ENCODE measurements at places on chromosomes 5 and 9.

- no peak for DNase-seq
Observed at GRCh38 chr5:164202338-164202737, 696.9 kb downstream of the MAT2B start.

- DNase-seq: no peak
Observed at GRCh38 chr9:105055917-105056316, 128.0 kb upstream of the ABCA1 start.

- DNase-seq: no peak
Observed at GRCh38 chr9:108786901-108787689, 68.7 kb downstream of the ACTL7B start.

GRCh38 chr9:88733651-88734421 is 198.9 kb downstream of the NXNL2 start:
- no peak for DNase-seq

GRCh38 chr9:126057121-126057825 is 269.4 kb upstream of the MVB12B start:
- DNase-seq: no peak

- DNase-seq: no peak
Observed at GRCh38 chr9:132008855-132009812, 70.5 kb downstream of the MED27 start.

- DNase-seq: no peak
Observed at GRCh38 chr9:95078939-95079338, 238.6 kb downstream of the FANCC start.

DNA sequence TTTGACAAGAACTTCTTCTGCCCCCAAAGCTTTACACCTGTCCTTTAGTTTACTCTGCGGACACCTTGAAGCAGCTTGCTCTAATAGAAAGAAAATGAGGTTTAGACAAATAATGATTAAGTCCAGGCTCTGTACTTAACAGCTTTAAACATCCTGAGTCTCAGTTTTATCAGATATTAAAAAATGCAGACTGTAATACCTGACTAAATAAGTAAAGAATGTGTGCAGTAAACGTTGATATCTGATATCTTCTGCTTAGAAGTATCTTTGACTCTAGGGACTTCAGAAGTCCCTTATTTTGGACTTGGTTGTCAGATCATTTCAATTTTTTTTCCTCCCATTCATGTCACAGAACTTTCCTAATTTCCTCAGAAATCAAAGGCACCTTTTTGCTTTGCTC is 1060.4 kb downstream of the CDH12 start:
- DNase-seq: no peak

GRCh38 chr5:1477341-1477740 is 32.1 kb upstream of the SLC6A3 start:
- no peak for DNase-seq

- no peak for DNase-seq
Observed at GRCh38 chr5:122181863-122182262, 52.5 kb downstream of the ZNF474 start.

GRCh38 chr9:107530679-107531078 is 41.1 kb upstream of the KLF4 start:
- DNase-seq: no peak

- no peak for DNase-seq
Observed at GRCh38 chr5:142970440-142971030, 200.4 kb downstream of the ARHGAP26 start.

DNA sequence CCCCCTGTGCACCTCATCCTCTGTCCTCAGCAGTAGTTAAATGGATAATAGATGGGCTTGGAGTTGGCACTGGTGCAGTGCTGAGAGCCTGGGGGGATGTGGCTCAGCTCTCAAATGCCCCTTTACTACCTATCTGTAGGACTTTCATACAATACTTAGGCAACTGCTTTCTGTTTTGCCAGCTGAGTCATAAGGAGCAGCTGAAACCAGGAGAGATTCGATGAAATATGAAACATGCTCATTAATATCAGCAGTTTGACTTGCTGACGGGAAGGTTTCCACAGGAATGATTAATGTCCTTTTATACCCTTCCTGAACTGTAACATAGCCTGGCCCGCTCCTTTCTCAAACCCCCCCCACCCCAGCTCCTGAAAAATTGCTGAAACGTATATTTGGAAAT is 142.6 kb downstream of the SAXO1 start:
- DNase-seq: no peak

- no peak for DNase-seq
Observed at GRCh38 chr9:29668732-29669131, 2095.5 kb upstream of the C9orf72 start.

- no peak for DNase-seq
Observed at GRCh38 chr9:22005021-22005701, 3.9 kb downstream of the CDKN2B start.

DNA sequence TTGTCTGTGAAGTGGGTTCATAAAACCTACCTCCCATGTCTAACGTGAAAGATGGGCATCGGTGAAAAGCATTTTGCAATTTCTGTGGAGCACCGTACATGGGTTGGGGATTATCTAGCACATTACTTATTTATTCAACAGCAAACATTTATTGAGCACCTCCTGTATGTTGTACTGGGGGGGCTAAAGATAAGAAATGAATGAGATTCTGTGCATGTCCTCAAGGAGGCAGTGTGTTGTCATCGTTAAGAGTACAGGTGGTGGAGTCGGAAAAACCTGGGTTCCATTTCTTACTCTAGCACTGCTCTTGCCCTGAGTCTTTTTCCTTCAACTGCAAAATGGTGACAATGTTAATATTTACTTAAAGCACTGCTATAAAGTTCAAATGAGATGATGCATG is 30.4 kb upstream of the DENND1A start:
- DNase-seq: no peak

GRCh38 chr9:93902780-93903655 is 52.1 kb downstream of the BARX1 start:
- no peak for DNase-seq

DNA sequence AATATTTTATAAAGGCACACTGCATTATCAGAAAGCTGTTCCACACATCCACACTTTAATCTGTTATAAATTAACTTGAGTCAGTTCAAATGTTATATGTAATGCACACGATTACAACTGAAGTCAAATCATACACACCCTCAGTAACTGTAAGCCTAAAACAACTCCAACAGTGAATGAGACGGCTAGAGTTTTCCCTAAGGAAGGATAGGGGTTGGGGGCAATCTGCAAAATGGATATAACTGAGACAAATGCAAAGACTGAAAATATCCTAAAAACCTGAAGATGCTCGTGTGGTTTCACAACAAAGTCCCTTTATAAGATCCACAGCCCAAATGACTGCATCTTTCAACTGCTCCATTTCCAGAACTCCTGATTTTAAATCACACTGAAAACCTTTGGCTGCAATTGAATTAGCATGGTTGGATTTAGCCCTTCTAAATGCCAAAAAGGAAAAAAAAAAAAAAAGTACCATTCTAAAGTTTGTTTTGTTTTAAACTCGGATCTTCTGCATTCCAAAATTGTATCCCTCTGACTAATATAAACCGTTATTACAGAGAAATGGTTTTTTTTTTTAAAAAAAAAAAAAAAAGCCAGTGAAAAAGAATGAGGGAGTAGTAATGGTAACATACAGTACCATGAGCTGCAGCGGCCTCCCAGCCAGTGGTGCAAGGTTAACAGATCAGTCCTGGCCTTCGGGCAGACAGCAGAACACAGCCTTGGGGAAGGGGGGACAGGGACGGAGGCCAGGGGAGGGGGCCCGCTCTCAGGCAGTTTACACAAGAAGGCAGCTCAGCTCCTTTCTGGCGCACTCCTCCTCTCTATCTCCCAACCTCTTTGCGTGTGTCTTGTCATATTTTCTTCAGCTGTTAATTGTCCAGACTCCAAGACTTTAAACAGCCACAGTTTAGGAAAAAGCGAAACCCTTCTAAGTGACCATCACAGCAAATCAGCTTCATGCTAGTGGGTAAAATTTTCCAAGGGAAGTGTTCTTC is 166.1 kb downstream of the BNC2 start:
- DNase-seq: no peak

DNA sequence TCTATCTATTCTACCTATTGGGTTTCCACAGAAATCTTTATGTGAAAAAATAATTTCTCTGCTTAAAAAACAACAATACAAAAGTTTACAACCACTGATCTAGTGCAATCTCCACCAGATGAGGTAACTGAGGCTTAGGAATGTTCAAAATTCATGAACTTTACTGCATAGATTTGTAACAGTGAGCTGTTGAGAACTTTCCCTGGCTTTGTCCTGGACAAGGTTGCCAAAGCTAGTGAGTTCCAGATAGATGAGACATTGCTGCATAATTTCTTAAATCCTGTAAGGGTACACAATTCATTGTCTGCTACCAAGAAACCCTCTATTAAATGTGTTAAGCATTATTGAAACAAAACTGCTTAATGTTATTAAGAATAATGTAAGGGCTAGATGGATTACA is 102.7 kb downstream of the OSMR start:
- DNase-seq: no peak

DNA sequence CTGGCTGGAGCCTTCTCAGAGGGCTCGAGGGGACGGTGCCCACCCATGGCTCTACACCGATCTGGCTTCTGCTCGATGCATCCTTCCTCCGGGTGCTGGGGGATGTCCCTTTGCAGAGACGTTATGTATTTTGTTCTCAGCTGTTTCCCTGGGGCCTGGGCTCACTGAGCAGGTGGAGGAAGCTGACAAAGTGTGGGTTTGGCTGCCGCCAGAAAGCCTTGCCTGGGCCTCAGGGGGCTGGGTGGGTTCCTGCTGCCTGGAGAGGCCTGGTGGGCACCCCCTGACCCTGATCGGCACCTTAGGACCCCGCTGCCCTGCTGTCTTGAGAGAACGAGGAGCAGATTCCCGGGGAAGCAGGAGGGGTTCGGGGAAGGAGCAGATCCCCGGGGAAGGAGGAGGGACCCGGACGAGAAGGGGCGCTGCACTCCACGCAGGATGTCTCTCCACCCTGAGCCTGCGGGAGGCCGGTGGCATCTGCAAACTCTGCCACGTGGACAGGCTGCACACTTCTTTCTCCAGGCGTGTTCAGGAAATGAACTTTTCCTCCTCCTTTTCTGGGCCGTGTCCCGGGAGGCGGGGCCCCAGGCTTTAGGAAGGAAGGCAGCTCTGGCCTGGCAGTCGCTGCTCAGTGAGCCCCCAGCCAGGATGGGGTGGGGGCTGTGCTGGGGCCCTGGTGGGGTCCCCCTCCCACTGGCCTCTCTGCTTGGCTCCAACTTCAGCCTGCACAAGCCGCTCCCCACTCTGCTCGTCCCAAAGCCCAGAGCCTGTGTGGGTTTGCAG is 148.9 kb downstream of the RXRA start:
- no peak for DNase-seq

DNA sequence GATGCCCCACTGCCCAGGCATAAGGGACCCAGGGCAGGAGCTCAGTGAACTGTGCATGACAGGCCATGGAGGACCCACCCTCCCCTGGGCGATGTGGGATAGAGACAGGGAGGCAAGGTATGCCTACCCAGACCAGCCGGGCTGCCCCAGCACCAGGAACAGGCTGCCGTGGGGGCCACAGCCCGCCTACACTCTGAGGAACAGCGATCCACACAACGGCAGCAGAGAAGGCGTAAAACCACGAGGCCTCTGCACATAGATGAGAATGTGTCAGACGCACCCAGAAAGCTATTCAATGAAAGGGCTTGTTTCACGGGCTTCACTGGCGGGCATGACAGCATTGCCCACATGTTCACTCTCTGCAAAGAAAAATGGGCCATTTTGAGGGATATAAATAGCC is 49.5 kb downstream of the SEMA4D start:
- DNase-seq: no peak

DNA sequence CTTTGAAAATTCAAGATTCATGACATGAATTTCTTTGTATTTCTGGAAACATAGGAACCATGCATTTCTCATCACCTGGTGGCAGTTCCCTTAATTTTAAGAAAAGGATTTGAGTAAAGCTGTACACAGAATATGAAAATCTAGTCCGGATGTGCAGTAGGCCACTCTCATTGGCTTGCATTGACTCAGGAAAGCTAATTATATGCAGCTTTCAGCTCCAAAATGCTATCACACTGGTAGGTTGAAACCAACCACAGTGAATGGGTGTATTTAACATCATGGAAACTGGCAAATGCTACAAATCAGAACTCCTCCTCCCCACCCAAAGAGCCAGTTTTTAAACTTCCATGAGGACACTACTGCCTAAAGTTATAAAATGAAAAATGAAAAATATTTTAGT is 161.6 kb upstream of the FBXL17 start:
- no peak for DNase-seq

DNA sequence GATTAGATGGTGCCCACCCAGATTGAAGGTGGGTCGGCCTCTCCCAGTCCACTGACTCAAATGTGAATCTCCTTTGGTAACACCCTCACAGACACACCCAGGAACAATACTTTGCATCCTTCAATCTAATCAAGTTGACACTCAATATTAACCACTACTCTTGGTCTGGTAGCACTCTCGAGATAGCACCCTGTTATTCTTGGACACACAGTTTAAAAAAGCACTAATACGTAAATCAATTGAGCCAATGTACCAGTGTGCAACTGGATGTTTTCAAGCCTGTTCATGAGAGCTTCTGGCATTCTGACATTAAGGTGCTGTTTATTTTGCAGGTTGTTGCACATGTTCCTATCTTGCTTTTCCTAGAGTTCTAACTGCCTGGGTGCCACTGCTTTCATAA is 35.3 kb downstream of the MARCHF3 start:
- DNase-seq: no peak

- DNase-seq: no peak
Observed at GRCh38 chr9:93646640-93647178, 70.3 kb downstream of the PHF2 start.

DNA sequence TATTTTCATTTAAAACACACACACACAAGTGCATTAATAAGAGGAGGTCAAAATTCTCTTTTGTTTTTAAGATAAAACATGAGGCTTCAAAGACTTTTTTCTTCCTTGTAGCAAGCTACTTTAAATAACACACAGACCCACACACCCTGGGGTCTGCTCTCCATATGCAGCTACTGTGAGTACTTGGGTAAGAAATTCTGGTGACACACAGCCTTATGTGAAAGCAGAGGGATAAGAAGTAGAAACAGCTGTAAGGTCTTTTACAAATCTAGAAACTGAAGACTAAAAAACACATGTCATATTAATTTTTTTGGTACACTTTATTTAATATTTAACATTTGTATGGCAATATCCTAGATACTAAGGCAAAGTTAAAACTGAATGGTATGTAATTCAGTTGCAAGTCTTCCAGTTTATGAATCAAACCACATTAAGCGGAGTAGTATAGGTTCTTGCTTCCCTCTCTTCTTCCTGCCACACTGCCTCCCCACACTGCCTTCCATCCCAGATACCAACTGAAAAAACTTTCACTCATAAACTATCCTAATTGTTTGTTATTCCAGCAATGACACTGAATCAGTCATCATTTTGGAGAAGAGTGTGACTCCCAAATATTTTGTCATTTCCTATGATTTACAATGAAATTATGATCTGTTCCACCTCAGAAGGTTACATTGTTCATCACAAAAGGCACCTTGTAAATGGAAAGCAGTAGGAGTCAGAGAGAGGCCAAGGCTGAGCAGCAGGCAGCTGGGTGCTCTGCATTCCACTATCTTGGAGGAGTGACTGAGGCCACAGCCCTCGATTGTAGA is 92.0 kb downstream of the PLCXD3 start:
- no peak for DNase-seq

DNA sequence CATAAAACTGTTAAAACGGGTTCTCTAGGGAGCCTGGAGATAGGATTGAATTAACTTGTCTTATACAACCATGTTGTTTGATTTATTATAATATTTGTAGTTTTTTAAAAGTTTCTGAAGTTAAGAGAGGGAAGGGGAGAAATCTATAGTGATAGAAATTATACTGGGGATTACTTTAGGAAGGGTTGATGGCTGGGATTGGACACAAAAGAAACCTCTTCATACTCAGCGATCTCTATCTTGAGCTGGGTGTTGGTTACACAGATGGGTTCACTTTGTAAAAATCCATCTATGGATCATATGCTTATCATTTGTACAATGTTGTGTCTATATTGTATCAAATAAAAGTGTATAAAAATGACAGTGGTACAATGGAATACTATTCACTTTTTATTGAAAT is 30.0 kb downstream of the TNPO1 start:
- no peak for DNase-seq

Data from stimulated activated CD4-positive, alpha-beta T cell treated with anti-CD3 and anti-CD28 coated beads, Interleukin-2, amount 100 ng/mL, for 24 hours (primary cell).